ENCODE measurements at places on chromosomes 3 and 15.

DNA sequence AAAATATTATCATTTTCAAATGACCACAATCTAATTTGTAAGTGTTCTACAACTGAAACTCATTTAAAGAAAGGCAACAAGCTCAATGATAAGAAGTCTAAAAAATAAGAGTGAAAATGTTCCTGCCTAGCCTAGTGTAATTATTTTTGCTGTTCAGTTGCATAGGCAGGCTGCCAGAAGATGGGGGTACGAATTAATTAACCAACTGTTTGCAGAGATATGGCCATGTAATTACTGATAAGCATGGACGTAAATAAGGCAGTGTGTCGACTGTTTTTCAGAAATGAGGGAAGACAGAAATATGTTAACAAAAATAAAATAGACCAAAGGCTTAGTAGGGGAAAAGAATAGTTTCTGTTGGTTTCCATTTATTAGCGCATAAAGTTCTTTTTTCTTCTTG, 24.7 kb upstream of the SCAANT1 start:
- no peak for DNase-seq

DNA sequence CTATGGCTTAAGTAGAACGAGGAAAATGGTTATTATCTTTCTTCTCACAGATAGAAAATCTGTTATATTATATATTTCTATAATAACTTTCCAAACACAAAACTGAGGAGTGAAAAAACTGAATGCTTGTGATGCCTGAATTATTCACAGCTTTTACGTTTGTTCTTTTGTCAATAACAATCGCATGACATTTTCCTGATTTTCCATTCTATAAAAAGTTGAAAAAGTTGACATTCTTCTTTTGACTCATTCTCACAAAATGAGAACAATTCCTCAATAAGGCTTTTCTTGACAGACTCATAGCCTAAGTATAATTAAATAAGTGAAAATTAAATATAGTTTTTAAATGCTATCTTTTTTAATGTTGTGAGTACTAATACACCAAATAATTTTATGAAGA, 288.8 kb upstream of the TGFBR2 start:
- no peak for DNase-seq

GRCh38 chr15:52281085-52282035, 14.2 kb downstream of the MYO5C start:
- no peak for DNase-seq

GRCh38 chr3:170350515-170351413, 6.8 kb upstream of the SKIL start:
- no peak for DNase-seq

- DNase-seq = no peak
Measured at GRCh38 chr3:123660141-123660675, 75.4 kb upstream of the HACD2 start.

DNA sequence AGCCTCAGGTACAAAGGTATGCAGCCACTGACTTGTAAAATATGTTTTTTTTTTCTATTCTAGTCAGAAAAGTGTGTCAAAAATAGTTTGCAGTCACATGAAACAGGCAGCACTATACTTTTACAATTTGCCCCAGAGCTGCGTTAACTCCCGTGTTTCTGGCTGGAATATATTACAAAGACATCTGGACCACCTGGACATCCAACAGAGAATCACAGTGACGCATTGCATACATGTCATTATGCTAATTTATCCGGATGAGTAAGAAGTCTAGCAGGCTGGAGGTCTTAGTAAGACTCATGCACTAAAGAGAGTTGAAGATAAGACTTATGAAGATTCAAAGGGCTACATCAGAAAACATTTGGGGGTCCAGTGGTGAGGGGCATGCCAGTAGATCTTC, 39.2 kb upstream of the STRIT1 start:
- no peak for DNase-seq

GRCh38 chr15:58934521-58934920, 1.0 kb upstream of the SLTM start:
- DNase-seq = no peak

DNA sequence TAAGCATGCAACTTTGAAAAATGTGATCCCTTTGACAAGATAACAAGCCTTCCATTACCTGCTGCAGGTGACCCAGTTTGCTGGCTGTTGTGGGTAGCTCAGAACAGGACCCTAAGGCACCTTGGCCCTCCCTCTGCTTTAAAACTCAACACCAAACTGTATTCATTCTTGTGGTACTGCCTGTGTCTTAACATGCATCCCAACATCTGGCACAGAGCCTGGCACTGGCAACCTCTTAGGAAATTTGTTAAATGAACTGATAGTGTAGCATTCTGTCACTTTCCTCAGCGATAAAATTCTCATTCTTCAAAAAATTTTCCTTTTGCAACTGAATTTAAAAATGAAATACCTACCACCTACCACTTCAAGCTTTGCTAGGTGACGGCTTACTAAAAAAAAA, 287.3 kb upstream of the ADAMTS9 start:
- no peak for DNase-seq

DNA sequence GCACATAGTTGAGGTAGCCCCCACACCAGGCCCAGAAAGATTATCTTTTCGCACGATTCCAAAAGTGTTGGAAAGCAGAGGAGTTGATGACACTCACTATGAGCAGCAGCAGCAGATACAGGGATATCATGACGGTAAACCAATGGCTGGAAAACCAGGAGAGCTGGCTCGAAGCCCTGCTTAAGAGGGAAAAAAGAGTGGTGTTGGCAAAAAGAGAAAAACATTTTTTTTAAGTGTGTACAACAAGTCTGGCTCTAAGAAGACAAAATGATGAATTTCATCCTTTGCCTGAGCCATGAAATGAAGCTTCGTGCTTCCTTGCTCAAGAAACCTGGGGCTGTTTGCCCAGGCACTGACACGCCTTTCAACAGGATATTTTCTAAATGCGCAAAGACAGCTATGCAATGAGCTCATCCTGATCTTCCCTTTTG, 27.3 kb downstream of the PARP16 start:
- peak; percentile 42 for DNase-seq

DNA sequence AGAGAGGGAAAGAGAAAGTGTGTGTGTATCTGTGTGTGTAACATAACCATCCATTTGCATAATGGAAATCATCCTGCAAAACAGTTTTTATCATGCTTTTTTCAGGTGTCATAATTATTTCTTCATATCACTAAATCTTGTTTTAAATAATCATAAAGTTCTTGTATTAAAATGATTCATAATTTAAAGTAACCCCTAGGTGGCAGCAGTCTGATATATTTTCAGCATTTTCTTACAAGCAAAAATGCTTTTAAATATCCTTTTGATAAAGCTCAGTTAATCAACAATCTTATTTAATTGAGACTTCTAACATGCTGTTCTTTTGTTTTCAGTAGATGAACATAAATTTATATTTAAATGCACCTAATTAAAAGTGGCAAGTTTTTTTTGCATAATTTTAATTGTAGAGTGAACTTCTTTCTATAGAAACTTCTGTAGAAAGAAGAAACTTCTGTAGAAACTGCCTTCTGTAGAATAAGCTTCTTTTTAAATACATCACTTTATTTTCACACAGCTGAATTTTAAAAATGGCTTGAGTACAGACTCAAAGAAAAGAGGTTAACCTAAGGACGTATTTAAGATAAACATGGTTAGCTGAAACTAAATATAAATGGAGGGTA, 72.5 kb downstream of the OPA1 start:
- peak; percentile 18 for DNase-seq

GRCh38 chr3:11195201-11195600, 40.9 kb downstream of the HRH1 start:
- DNase-seq = no peak

DNA sequence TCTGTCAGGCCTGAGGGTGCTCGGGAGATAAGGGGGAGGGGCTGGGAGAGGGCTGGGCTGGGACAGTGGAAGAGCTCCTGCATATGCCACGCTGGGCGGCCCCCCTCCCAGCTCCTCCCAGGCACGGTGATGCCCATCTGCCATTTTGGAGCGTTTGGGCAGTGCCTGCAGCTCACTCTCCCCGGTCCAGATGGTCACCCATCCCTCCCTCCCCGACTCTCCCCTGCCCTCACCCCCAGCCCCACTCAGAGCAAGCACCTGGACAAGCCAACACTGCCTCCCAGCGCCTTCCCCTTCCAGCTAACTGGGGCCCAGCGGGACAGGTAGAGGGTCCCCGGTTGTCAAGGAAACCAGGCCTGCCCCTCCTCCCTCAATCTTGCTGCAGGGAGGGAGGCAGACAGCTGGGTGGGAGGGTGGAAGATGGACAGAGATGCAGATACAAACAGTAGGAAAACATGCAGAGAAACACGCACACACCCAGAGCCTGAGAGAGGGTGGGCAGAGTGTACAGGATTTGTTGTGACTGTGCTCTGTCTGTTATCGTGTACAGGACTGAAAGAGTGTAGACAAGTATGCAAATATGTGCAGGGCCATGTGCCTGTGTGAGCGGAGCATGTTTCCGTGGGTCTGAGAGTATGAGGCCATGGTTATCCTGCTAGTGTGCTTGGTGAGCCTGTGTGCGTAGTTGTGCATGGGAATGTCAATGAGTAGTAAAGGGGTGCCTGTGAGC, 17.5 kb upstream of the CORO2B start:
- no peak for DNase-seq

- DNase-seq = no peak
Measured at GRCh38 chr3:181728470-181729340, 17.0 kb downstream of the SOX2 start.

DNA sequence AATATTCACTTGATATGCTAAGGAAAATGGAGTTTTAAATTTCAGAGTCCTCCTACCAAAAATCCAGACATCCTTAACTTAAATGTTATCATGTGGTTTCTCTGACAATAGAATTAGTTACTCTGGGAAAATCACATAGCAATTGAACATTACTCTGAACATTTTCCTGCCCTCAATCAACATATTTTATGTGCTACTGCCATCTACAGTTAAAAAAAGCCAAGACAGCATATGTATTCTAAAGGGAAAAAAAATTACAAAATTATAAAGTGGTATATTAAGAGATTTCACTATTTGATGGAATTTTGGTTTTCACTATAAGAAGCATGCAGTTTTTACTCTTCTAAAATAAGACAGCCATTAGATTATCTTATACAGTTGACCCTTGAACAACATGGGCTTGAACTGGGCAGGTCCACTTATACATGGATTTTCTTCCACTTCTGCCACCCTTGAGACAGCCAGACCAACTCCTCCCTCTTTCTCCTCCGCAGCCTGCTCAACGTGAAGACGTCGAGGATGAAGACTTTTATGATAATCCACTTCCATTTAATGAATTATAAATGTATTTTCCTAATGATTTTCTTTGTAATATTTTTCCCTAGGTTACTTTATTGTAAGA, 122.3 kb downstream of the ATP1B3 start:
- peak; percentile 36 for DNase-seq

DNA sequence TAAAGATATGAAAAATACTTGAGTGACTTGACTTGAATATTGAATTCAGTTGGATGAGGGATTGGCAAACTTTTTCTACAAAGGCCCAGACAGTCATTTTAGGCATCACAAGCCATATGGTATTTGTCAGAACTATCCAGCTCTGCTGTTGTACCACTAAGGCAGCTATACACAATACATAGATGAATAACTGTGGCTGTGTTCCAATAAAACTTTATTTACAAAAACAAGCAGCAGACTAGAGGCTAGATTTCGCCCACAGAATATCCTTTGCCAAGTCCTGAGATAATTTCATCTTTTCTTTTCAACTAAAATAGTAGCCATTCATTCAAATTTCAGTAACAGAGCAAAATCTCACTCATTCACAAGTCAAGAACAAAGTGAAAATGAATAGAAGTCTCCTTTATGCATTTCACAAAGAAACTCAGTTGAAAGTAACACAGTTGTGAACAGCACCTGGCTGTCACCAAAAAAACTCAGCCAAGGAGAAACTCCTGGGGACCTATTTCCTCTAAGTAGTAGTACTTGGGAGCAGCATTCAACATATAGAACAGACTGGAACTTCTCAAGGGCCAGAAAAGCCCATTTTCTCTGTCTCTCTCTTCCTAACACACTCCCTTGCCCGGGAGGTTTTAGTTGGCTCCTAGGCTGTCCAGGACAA, 56.3 kb downstream of the OSBPL10 start:
- no peak for DNase-seq

- no peak for DNase-seq
Measured at GRCh38 chr15:49171790-49172189, 1.7 kb downstream of the GALK2 start.

GRCh38 chr15:81282606-81282895, 41.4 kb downstream of the STARD5 start:
- DNase-seq = no peak

GRCh38 chr3:102000620-102001209, 151.4 kb downstream of the NFKBIZ start:
- DNase-seq = no peak

- no peak for DNase-seq
Measured at GRCh38 chr3:135155228-135155627, 360.2 kb downstream of the EPHB1 start.

GRCh38 chr3:184531626-184532280, 29.8 kb upstream of the EPHB3 start:
- no peak for DNase-seq

DNA sequence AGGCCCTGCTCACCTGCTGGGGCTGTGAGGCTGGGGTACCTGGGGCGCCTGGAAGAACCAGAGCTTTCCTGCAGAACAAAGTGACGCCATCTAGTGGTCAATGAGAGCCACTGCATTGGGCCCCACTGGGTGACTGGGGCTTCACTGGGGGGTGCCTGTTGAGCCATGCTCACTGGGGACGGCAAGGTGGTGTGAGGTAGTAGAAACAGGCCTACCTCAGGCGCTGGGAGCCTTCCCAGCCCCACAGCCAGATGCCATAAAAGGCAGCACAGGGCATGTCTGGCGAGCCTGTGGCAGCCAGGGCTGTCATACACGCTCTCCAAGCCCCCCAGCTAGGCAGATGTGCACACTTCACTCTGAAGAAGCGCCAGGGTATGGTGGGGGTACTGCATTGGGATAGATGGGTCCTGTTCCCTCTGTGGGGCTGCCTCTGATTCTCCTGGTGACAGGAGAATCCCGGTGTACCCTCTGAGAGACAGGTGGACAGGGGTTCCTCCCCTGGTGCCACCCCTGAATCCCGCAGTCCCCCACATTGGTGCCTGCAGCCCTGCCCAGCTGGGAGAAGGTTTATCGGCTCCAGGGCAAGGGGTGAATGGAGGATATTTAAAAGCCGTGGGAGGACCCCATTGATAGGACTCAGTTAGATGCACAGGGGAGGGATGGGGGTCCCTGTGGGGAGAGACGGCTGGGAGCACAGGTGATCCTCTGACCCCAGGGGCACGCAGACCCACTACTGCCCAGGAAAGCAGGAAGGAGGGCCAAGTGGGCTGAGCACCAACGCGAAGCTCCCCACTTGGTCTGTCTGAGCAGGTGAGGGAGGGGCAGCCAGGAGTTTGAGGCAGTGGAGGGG, 178.8 kb downstream of the NSMCE3 start:
- DNase-seq = peak; percentile 62

DNA sequence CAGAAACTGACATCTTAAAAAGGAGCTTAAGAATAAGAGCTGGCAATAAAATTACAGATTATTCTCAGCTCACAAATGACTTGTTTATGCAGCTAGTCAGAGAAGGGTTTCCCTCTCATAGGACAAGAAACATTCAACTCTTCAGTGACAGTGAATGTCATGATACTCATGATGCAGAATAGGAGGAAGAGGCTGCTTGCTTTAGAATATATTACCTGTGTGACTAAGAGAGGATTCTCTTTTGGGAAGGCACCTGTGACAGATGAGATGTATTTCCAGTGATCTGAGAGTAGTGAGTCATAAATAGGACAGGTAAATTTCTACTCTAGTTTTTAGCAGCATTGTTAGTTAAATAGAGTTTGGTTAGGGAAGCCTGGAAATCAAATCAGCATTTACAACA, 39.9 kb downstream of the RASA2 start:
- DNase-seq = no peak

Data from GM03348 (cell line).